ENCODE measurements at places on chromosomes 12 and 14.
A peak's percentile ranks its signal among the peaks of the same experiment; 100 is the strongest.

GRCh38 chr14:31950764-31951637 lies 126.1 kb upstream of the ARHGAP5 start:
- no peak for DNase-seq

DNA sequence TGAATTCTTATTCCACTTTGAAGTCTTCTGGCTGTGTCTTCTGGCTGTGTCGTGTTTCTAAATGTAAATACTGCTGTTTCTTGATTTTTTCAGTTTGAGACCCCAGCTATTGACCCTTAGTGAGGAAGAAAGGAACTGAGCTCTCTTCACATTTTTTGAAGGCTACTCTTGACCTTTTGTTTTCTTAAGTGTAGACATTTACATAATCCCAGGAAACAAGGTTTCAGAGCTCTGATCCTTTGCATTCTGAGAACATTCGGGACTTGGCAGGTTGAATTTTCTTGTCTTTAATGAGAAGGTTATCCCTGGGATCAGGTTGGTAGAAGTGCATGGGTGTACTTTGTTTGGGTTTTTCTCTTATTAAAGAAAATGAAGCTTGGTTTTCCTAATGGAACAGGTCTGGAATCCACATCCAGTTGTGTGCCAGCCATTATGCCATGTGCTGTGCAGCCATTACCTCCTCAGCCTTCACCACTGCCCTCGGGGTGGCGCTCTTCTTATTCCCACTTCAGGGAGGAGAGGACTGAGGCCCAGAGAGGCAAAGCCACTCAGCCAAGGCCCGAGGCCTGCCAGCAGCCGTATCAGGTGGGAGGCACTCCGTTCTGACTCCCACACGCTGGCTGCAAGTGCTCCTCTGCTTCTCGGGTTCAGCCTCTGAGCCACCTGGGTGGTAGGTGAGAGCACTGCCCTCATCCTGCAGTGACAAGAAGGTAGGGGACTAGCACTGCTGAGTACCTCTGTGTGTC lies 120.9 kb downstream of the BEGAIN start:
- no peak for DNase-seq

DNA sequence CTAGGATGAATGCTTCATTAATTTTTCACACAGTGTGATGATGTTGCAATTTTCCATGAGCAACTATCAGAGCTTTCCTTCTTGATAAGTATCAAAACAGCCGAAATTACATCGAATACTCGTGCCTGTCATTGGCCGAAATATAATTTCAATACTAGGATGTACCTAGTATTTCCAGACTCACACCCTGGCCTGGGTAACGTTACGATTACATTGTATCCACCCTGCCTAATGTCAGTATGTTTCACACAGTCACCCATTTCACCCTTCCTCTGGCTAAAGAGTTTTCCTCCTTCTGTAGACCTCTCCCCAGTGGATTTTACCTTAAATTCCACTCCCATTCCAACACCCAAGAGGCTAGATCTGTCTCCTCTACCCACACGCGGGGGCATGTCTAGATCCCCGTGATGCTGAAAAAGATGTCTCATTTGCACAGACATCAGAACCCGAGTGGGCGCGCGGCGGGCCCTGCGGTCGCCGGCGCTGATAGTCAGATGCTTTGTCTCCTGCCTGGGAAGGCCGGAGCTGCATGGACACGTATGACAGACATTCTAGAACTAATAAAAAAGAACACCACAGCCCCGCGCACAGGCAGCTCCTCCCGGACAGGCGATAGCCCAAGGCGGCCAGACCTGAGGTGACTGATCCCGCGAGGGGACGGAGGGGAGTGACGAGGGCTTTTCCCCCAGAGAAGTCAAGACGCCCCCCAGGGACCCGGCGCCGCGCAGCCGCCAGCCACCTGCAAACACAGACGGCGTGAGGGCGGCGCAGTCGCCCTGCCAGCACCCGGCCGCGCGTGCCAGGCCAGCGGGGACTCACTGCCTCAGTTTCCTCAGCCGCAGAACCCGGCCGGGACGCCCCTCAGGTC lies 723 bp downstream of the KIF21A start:
- peak; percentile 39 for DNase-seq

DNA sequence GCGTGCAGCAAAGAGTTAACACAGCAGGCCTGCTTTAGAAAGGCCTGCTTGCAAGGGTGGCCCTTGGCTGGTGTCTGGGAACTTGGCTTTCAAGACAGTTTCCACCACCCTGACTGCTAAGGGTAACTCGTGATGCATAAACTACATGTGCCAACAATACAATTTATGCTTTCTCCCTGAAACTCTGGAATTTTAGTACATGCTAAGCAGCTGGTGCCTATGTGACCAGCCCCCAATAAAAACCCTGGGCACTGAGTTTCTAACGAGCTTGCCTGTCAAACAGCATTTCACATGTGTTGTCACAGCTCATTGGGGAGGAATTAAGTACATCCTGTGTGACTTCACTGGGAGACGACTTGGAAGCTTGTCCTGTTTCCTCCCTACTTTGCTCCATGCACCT lies 133.1 kb downstream of the SLC5A8 start:
- DNase-seq: no peak

- DNase-seq: no peak
Measured at GRCh38 chr14:22883173-22883976, at the start of gene REM2. TSS of gene REM2 (plus strand) at chr14:22883222. CDS start at chr14:22883288, 66 bp downstream.

GRCh38 chr12:2286461-2287131 lies 233.8 kb downstream of the CACNA1C start:
- no peak for DNase-seq

GRCh38 chr14:73663548-73664212 lies 18.9 kb downstream of the DNAL1 start:
- no peak for DNase-seq

- no peak for DNase-seq
Measured at GRCh38 chr14:90571149-90571947, 174.5 kb downstream of the CALM1 start.

- no peak for DNase-seq
Measured at GRCh38 chr12:117855165-117855564, 113.6 kb downstream of the KSR2 start.

- DNase-seq: no peak
Measured at GRCh38 chr12:65022960-65023359, 98.1 kb downstream of the WIF1 start.

- DNase-seq: no peak
Measured at GRCh38 chr14:68690089-68690958, 102.5 kb downstream of the ZFP36L1 start.

DNA sequence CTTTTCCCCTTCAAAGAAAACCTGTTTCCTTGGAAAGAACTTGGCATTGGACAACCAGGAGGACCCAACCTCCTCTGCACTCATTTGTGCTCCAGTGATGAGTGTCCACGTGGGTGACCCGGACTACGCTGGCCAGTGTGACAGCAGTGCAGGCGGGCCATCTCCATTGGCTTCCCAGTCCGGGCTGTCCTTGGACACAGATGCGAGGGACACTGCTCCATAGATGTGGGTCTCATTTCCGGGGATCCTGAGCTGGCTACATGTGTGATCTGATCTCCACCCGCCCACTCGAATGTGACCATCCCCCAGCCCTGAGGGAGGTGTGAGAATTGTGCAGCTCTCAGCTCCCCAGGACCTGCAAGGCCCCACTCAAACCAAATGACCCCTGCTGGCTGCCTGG lies 836.6 kb upstream of the TMEM132C start:
- DNase-seq: no peak

DNA sequence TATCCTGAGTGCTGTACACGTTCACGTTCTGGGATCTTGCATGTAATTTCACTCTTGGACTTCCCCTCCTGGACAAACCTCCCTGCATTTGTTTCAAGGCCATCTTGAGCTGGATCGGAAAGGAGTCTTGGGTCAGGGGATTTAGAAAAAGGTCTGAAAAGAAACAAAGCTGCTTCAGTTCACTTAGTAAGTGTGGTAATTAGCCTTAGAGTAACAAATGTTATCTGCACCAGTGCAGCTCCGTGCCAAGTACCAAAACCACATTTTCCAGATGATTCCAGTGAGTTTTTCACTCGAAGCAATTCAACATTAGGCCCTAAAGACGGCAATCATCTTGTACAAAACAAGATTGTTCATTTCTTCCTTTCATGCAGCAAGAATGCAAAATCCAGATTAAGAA lies 39.4 kb upstream of the ATXN2 start:
- no peak for DNase-seq

- no peak for DNase-seq
Measured at GRCh38 chr14:102863381-102863780, 59.1 kb upstream of the AMN start.

DNA sequence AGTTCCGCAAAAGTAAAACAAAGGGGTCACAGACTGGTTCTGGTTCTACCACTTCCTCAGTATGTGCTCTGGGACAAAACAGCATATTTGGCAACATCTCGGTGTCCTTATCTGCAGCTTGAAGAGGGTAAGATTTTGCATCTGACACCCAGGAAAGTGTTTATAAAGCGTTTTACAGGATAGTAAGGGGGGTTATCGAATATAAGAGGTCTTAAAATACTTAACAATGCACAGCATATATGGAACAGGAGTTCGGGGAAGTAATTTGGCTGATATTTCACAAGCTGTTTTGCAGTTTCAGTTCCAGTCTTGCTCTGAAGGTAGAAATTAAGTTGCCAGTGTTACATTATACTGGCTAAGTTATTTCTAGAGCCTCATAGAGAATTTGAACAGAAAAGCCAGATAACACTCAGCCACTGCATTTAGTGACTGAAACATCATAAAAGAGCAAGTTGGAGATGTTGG lies 904 bp upstream of the MAP4K5 start:
- peak; percentile 85 for DNase-seq
